Lower leg skin (tissue), 4 donors: ENCODE measurements at places on chromosomes 16 and 17.

DNA sequence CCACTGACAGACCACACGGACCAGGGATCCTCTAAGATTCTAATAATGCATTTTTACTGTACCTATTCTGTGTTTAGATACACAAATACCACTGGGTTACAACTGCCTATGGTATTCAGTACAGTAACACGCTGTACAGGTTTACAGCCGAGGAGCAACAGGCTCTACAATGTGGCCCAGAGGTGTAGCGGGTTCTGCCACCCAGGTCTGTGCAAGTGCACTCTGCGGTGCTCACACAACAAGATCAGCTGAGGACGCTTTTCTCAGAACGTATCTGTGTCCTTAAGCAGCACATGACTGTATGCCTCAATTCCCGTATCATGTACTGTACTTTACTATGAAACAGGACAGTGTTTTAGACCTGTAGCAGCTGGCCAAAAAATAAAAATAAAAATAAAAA lies 6.5 kb downstream of the ZCCHC14 start:
- DNase-seq = no peak

DNA sequence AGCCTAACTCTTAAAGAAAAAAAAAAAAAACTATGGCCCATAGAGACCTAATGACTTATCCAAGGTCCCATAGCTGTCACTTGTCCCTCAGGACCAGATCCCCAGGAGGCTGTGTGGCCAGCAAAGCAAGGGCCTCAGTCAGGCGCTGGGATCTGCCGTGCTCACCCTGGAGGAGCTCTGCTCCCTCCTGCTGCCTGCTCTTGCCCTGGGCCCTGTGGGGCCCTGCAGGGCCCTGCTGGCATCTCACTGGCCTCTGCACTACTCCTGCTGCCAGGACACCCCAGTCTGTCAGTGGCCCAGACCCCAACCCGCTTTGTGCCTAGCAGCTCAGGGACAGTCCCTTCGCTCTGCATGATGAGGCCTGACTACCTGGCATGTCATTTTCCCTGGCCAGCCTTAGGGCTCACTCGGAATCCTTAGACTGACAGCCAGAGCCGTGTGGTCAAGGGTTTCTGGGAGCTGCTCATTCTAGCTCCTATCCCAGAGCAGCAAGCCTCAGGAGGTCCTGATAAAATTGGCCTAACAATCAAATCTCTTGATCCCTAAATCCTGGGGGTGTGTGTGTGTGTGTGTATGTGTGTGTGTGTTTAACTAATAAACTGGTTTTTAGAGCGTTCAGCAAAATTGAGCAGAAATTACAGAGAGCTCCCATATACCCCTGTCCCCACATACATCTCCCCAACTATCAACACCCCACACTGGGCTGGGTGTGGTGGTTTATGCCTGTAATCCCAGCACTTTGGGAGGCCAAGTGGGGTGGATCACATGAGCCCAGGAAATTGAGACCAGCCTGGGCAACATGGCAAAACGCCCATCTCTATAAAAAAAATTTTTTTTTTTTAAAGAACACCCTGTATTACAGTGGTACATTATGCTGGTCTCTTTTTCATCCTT lies 21.7 kb downstream of the KATNIP start:
- DNase-seq = no peak

GRCh38 chr17:40550608-40551007 lies 14.7 kb downstream of the CCR7 start:
- peak; percentile 82 for DNase-seq

- no peak for DNase-seq
Observed at GRCh38 chr16:30068750-30069610, 3.4 kb downstream of the ALDOA start.

GRCh38 chr16:14372471-14372870 lies 257.6 kb downstream of the PARN start:
- DNase-seq = no peak

- DNase-seq = no peak
Observed at GRCh38 chr17:34117811-34118210, 137.3 kb upstream of the CCL2 start.

- DNase-seq = no peak
Observed at GRCh38 chr16:80984124-80984892, 22.4 kb downstream of the CMC2 start.

- no peak for DNase-seq
Observed at GRCh38 chr16:29663016-29663806, at the start of gene SPN. TSS of gene SPN (plus strand) at chr16:29663247. CDS start at chr16:29663729, 482 bp downstream.

- DNase-seq = no peak
Observed at GRCh38 chr16:64392456-64392855, 729.4 kb downstream of the CDH11 start.

DNA sequence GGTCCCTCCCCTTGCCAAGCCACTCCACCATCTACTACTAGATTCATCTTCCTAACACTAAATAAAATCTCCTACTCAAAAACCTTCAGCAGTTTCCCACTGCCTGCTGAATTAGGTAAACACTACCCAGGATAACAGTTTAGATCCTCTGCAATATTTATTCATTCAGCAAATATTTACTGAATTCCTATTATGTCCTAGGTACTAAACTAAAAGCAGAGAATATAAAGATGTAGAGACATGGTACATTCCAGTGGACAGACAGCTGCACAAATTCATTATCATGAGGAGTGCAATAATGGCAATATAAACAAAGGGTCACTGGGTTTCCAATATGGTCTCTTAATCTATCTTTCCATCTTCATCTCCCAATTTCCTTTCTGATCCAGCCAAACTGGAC lies 30.7 kb upstream of the HOXB13 start:
- no peak for DNase-seq
